NCI-H524 treated with DMSO at 0.1 percent for 48 hours (cell line): ENCODE measurements at places on chromosomes 12 and 14.

DNA sequence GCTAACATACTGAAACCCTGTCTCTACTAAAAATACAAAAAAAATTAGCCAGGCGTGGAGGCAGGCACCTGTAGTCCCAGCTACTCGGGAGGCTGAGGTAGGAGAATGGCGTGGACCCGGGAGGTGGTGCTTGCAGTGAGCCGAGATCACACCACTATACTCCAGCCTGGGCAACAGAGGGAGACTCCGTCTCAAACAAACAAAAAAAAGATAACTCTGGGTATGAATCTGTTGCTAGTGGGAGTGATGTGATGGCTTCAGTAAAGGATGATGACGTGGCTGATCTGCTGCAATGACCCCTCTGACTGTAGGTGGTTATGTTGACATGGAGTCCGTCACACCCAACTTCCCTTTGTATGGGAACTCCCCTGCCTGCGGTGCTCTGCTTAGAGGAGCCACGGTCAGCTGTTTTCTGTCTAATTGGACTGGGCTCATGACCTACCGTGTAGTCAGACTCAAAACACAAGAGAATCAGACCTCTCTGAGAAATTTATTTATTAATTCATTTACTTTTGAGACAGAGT lies 59.1 kb upstream of the MED13L start:
- no peak for DNase-seq

DNA sequence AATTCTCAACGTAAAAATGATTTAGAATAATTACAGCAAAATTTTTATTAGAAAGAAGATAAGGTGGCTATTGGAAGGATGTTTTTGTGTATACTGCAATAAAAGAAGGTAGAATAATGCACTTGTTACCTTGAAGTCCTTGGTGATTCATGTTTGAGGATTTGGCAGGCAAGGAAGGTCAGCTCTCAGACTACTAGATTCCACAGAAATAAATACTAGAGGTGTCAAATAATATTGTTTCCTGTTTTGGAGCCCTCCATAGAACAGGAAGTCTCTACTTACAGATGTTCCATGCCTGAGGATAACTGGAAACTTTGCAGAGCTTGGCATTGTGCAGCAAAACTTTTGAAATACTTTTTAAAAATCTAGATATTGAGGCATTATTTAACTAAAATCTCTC lies 284.3 kb upstream of the SYT1 start:
- DNase-seq, result no peak

- DNase-seq, result no peak
These were observed 20.3 kb upstream of the ITPK1 start for GRCh38 chr14:93136009-93136408.

DNA sequence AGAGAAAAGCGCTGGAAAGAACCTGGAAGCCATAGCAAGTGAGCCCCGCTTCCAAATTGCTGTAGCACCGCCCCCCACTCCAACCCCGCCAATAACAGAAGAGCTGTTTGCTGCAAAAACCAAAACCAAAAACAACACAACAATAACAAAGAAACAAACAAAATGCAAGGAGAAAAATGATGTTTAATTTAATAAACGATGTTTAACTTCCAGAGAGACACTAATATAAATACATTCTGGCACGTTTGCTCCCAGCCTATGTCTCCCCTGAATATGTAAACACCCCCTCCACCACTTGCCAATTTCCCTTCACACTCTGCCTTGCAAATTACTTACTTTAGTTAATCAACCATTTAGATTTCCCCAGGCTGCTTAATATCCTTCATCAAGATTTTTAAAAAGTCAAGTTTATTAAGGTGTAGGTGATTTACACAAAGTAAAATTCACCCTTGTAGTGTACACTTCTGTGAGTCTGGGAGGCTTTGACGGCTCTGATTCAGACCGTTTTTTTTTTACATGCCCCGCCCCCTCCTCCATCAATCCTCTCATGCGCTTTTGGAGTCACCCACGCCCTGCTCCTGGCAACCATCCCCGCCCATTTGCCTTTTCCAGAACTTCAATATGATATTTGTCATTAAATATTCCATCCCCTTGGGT lies 482 bp upstream of the IFI27L2 start:
- DNase-seq, result peak; percentile 49

DNA sequence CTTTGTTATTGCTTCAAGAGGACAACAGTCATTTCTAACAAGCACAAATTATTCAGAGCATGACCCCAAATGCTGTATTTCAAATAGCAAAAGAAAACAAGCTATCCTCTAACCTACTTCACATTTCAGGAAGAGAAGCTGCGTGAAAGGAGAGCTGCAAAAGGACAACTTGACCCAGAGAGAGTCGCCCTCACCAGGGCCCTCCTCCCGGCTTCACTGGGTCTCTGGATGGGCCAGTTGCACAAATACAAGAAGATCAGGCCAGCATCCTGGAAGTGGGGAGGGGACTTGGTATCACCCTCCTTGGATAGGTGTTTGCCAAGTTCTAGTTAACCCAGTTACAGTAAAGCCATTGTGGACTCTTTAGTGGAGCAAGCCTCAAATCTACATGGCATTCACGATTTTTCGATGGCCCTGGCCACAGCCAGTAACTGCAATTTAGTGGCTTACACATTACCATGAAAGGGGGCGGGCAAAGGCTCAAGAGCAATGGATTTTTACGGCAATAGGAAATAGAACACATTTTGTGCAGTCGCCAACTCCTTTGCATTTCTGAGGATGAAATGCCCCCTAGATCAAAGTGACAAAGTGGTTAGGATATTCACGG lies 166.9 kb upstream of the DIO2 start:
- no peak for DNase-seq

DNA sequence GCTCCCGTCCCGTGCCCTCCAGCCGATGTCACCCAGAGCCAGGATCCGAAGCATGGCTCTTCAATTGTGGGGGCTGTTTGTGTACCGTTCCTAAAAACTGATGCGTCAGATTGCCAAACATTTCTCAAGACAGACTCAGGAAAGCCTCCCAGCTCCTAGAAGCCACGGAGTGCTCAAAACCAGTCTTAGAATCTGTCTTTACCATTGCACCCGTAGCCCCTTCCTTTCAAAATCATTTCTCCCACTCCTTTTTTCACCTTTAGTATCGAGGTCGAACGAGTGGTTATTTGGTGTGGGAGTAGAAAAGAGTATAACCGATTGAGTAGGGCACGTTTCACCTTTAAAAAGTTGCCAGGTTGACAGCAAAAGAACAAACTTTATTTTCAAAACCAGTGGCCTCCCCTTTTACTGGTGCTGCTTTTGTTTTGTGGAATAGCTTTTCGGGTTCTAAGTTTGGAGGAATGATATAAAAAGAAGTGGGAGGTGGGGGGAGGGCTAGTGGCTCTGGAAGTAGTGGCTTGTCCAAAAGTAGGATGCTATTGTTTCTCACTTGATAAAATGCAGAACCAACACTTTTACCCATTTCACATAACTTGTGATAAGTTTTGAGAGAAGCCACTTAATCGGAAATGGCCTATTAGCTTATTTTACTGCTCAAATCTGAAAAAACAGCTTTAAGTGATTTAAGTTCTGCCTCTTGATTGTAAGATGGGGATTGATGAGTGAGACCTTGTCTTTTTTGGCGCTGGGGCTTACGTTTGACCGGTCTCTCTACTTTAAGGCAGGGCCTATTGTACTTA lies 803 bp downstream of the STK38L start:
- DNase-seq, result no peak

GRCh38 chr14:89351516-89352404 lies 65.3 kb downstream of the FOXN3 start:
- DNase-seq, result no peak
